ENCODE measurements at places on chromosomes 11 and 22.

DNA sequence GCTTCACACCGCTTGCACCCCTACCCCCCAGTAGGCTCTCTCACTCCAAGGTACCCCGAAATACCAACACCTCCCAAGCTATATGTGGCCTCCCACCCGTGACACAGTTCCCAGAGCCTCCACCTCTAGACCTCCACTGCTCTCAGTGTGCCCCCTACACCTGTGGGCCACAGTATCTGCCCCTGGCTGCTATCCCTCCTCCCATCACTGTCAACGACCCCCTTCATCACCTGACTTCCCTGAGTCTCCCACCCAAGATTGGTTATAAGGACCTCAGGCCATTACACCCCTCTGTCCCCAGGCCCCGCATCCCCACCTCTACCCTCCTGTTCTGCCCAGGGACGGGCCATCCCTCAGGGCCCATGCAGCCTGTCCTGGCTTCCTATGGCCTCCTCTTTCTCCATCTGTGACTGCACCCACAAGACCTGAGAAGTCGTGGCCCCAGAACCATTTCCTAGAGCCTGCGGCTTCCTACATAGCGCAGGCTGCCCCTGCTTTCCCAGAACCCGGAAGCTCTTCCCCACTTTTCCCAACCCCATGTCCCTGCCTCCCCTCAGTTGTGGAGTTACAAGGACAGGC lies 734 bp downstream of the ACR start:
- no peak for DNase-seq

DNA sequence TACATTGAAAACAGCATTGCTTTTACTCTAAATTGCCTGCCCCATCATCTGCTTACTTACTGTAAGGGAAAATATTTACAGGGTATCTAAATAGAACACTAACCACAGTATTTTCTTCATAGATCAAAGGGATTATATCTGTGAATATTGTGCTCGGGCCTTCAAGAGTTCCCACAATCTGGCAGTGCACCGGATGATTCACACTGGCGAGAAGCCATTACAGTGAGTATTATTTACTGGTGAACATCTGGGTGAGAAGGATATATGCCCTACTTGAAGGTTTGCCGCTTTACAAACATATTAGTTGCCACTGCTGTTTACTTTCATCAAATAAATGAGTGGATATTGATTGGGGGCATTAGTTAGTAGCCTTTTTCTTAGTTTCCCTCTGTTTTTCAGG lies 5.9 kb upstream of the CNTF start:
- no peak for DNase-seq

DNA sequence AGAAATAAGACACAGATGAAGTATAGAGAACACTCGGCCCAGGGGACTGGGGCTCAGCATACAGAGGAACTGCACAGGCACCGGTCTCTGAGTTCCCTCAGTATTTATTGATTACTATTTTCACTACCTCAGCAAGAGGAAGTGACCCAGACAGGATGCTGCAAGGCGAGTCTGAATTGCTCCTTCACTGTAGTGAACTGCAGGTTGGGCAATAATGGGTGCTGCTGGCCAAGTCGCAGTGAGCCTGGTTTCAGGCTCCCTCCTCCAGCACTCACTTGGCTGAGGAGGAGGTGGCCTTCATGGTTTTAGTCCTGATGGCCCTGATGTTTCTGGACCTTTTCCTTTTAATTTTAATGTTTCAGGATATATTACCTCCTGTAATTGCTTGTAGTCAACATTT lies 10.4 kb downstream of the OR52K2 start:
- DNase-seq: no peak

GRCh38 chr22:25064894-25065560 lies 112.5 kb downstream of the KIAA1671 start:
- no peak for DNase-seq

GRCh38 chr11:128628325-128628673 lies 40.9 kb upstream of the ETS1 start:
- DNase-seq: no peak

GRCh38 chr11:1559111-1559951 lies 12.7 kb downstream of the DUSP8 start:
- no peak for DNase-seq

DNA sequence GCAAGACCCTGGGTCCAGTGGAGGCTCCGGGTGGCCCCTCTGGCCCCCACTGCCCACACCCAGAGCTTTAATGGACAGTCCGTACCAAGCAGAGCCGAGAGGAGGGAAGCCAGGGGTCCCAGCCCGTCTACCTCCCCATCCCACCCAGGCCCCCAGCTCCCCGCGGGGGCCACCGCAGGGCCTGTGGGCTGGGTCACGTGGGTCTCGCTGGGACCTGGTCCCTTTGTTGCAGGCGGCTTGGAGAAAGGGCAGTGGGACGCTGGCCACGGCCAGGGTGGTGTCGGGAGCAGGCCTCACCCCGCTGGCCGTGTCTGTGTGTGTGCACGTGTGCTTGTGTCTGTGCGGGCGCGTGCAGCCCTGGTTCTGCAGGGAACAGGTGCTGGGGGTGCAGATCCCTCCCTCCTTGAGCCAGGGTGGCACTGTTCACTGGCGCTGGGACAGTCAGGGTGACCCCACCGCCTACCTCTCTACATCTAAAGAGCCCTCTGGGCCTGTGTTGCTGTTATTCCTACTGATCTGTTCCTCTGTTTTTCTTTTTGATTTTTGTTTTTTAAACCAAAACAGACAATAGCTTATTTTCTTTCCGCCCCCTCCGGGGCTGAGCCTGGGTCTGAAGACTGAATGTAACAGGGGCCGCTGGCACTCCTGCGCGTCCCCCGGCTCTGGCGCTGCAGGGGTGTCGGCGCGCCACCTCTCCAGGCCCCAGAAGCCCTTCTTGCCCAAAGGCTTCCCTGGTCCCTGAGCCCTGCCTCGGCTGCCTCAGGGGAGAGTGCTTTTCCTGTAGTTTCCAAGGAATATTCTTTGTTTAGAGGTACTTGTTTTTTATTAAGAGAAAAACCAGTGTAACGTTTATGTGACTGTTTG lies 20.1 kb upstream of the TMEM191C start:
- DNase-seq: no peak

GRCh38 chr11:130612291-130612851 lies 163.9 kb downstream of the ADAMTS15 start:
- DNase-seq: no peak

DNA sequence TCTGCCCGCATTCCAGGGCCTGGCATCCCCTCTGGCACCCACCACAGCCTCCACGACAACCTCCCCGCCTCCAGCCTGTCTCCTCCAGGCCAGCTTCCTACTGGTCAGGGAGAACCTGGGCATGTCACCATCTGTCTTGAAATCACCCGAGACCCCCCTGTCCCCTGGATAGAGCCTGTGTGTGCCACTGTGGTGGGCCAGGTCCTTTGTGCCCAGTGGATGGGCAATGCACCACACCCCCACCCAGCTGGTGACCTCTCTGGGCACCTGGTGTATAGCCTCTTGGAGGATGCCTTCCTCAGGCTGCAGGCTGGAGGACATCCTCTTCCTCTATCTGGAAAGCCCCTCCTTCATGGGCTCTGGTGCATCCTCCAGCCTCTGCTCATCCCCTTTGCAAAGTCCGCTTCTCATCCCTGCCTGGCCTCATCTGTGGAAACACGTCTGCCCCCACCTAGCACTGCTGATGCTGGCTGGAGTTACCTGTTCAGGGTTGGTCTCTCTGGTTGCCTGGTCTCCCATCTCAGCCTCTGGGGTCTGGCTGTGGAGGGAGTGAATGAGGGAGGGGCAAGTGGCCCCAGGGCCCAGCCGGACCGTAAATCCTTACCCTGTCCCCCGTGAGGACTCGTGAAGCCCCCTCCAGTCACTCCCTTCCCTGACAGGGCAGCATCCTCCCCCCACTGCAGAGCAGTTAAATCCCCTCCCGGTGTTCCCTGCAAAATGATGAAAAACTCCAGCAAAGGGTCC lies 589.6 kb downstream of the TBC1D22A start:
- no peak for DNase-seq

DNA sequence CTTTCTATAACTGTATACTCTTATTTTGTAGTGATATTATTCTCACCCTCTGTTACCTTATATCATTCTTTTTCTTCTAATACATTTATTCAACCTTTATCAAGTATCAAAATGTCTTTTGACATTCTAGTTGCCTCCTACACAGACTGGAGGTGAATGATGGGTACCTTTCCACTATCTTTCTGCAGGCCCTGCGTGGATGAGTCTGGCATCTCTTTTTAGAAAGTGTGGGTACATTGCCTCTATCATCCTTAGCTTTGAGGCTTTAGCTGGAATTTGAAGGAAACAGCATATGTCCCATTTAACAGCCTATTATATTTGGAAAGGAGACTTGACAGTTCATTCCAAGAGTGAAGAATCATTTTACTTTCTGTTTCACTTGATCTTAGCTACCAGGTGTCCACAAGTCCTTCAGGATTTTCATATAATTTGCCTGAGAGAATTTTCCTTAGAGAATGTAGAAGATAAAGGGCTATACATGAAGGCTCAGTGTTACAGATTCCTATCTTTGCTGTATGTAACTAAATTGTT lies 192.0 kb downstream of the CWF19L2 start:
- no peak for DNase-seq

DNA sequence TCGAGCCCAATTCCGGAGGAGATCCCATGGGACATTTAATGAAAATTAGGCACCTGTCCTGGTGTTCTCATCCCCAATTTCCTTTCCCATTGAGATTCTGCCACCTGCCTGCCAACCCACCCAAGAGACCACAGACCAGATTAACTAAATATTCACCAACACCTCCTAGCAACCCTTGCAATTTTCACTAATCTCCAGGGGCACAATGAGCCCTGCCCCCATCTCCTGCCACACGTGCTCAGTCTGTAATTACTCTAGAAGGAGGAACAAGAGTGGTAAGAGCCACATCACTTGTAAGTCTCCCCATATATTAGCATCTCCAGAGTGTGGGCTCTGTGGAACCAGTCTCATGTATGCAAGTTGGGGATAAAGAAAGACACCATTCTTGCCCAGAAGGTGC lies 38.0 kb downstream of the IL18BP start:
- no peak for DNase-seq

- no peak for DNase-seq
These were observed 622 bp downstream of the RBM4B start for GRCh38 chr11:66676931-66677598.

DNA sequence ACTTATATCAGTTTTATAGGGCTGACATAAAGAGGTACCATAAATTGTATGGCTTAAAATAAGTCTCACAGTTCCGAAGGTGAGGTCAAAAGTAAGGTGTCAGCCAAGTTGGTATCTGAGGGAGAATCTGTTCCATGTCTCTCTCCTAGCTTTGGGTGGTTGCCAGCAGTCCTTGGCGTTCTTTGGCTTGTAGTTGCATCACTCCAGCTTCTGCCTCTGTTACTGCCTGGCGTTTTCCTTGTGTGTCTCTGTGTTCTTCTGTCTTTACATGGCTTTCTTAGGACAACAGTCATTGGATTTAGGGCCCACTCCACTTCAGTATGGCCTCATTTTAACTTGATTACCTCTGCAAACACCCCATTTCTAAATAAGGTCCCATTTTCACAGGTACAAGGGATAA lies 16.7 kb downstream of the MMP7 start:
- DNase-seq: no peak

- no peak for DNase-seq
These were observed 505 bp downstream of the NUDT22 start for GRCh38 chr11:64226507-64227051.

DNA sequence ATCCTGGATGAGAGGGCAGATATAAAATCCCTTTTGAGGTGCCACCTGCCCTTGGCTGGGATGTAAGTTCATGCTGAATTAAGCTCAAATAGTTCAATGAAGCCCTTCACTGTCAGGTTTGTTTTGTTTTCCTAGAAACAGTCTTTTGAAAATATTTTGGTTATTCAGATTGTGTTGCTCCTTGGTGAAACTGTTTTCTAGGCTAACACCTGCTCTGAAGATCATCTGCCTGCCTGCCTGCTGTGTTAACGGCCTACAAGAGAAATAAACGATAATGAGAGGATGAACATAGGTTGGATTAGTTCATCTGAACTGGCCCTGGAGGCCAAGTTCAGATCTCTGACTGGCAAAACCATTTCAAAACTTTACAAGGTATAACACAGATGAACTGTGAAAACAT lies 67.4 kb downstream of the ZBTB44 start:
- DNase-seq: no peak

GRCh38 chr11:118606157-118606843 lies 1.1 kb upstream of the PHLDB1 start:
- DNase-seq: no peak

- DNase-seq: no peak
These were observed 155.1 kb downstream of the HIPK3 start for GRCh38 chr11:33412241-33412640.

GRCh38 chr22:46993633-46994032 lies 231.2 kb downstream of the TBC1D22A start:
- DNase-seq: no peak

DNA sequence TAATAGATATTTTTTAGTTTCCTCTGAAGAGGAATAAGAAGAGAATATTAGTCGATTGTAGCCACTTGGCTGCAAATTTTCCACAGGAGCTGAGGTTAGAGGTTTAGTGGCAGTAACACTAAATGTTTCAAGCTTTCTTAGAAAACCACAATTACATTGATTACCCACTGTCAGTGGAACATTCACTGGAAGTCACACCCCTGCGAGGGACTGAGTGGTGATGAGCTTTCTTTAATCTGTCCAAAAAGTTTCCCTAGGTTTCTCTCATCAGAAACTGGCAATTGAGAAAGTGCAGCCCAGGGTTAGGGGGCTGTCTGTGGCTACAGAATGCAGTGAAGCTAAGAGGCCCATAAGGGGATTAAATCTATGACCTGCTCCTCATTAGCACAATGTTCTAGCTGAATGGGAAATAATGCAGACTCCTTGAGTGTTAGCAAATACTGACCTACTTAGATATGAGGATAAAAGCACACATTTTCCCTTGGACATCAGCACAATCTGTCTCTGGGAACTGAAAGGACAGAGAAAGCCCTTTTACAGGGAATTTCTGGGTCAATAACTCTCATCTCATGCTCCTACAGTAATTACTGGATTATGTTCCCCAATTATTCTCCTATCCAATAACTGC lies 189.5 kb downstream of the FAM76B start:
- no peak for DNase-seq

- no peak for DNase-seq
These were observed 4.4 kb upstream of the CD44 start for GRCh38 chr11:35134403-35135148.

Measured in T-helper 9 cell (primary cell).